ENCODE measurements at places on chromosomes 12 and 14.

GRCh38 chr14:24576182-24576581 lies at the start of gene CTSG:
Gene CTSG (minus strand): TSS chr14:24576250. CDS start chr14:24576223, 27 bp downstream.
- DNase-seq = no peak

DNA sequence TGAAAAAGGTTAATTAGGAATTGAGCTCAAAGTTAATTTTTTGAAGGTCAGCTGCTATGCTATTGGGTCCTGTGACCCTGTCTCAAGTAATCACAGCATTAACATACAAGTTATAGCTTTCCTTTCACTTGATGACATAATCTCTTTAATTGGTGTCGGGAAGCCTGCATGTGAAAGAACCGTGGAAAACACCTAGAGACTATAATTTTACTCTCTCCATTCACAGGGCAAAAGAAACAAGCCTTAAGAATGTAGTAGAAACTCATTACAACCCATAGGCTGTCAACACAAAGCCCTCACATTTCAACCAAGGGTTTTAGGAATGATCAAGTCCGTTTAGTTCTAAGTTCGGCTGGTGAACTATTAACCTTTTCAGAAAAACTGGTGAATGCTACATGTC lies 104.4 kb downstream of the PPM1A start:
- DNase-seq = no peak

GRCh38 chr14:36467332-36467731 lies 52.7 kb downstream of the NKX2-1 start:
- DNase-seq = no peak

- no peak for DNase-seq
Observed at GRCh38 chr12:41972196-41972595, 172.5 kb downstream of the GXYLT1 start.

DNA sequence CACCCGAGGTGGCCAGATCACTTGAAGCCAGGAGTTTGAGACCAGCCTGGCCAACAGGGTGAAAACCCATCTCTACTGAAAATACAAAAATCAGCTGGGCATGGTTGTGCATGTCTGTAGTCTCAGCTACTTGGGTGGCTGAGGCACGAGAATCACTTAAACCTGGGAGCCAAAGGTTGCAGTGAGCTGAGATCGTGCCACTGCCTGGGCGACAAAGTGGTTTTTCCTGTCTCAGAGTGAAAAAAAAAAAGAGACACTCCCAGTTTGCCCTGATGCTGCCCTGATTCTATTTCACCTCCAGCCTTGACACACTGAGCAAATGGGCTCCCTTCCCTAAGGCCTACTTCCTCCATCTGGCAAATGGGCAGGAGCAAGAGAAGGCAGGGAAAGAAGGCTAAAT lies 28.5 kb upstream of the PLEK2 start:
- DNase-seq = no peak

GRCh38 chr12:110688446-110689280 lies at the start of gene HVCN1:
Gene HVCN1 (minus strand): TSS chr12:110689115. CDS start chr12:110683245, 5,870 bp downstream.
- DNase-seq = no peak

- DNase-seq = no peak
Observed at GRCh38 chr14:29458547-29458946, 469.1 kb downstream of the PRKD1 start.

- no peak for DNase-seq
Observed at GRCh38 chr12:100520048-100520769, 46.5 kb downstream of the NR1H4 start.

- peak; percentile 81 for DNase-seq
Observed at GRCh38 chr12:100908501-100908900, 113.9 kb downstream of the ANO4 start.

- no peak for DNase-seq
Observed at GRCh38 chr14:53880761-53881160, 75.9 kb downstream of the BMP4 start.

DNA sequence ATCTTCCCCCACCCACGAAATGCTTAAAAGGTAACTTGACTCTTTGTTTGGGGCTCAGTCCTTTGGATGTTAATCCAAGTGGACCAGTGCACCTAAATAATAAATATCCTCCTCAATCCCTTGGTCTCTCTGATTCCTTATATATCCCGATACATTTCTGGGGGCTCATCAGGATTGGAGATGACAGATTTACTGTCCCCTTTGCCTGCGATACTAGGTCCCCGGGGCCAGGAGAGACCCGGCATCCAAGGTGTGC lies 26.3 kb downstream of the KLRK1 start:
- DNase-seq = no peak

DNA sequence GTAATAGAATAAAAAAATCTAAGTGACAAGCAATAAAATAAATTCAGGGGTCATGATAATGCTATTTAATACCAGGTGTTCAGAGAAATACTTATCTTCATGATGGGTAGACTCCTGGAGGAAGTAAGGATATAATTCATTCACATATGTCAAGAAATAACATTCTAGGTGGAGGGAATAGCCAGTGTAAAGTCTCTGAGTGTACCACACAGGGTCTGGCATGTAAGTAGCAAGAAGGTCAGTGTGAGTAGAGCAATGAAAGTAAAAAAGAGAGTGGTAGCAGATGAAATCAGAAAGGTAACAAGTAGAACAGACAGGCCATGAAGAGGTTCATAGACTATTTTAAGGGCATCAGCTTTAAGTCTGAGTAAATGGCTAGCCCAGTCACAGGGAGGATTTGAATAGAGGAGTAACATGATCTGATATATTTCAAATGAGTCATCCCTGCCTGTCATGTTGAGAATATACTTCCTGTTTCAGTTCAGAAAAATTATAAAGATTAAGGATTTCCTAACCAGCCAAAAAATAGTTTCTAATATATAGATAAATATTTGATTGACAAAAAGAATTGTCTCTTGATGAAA lies 519.9 kb downstream of the C12orf50 start:
- DNase-seq = peak; percentile 53

- DNase-seq = no peak
Observed at GRCh38 chr12:120972870-120973543, 5.3 kb upstream of the HNF1A start.

DNA sequence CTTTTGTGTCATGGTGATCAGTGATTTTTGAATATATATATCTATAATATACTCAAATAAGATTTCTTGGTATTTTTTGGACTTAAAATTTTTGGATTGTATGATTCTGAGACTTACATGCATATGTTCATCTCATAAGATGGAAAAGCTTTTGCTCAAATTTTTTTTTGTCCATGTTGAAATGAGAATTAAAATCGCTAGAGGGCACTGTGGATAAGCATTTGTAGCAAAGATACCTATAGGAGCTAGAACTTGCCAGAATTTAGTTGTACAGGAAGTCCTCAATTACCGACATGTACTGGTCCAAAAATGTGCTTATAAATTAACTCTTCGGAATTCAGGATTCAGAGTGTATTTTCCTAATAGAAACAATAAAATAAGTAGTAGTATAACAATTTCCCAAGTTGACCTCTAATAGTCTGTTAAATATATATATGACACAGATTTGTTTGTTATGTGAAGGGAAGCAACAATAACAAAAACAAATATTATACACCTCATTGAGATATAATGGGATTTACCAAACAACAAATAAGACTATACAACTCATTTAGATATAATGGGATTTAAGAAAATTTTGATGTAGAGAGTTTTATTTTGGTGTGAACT lies 179.6 kb downstream of the TMEM117 start:
- DNase-seq = peak; percentile 36

GRCh38 chr12:15839041-15839440 lies 43.1 kb upstream of the STRAP start:
- DNase-seq = no peak

DNA sequence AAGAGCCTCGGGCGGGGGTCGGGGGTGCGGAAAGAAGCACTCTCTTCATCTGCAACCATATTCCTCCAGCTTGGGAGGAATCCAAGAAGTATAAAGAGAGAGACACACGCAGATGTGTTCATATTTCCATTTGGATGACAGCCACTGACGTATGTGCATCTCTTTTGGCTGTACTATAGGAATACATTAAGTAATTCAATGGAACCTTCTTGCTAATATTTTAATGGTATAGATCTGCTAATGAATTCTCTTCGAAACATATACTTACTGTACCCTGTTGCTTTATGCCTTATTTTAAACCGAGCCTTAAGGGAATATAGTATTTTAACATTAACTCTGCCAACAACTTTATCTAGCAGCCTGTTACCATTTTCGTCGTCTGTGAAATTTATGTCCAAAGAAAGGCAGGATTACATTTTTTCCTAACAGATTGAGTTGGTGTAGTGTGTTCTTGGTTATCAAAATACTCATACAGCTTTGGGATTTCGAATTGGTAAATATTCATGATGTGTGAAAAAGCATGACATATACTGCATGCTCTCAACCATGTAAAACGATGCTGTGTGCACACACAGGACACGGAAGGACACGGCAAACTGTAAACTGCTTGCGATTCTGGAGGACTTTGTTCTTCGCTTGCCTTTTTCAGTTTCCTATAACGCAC lies 84.5 kb downstream of the CCDC88C start:
- DNase-seq = no peak

- DNase-seq = no peak
Observed at GRCh38 chr12:29639893-29640495, 142.5 kb upstream of the OVCH1 start.

DNA sequence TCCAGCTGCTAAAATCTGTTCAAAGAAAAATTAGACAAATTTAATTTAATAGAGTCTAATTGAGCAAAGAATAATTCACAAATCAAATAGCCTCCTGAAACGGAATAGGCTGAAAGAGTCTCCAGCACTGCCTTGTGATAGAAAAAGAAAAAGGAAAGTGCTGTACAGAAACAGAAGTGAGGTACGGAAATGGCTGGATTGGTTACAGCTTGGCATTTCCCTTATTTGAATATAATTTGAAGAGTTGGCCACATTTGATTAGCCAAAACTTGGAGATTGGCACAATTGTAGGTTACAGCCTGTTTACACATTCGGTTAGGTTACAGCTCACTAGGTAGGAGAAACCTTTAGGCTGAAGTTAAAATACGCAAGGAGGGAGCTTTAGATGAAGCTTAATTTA lies 24.8 kb upstream of the PCED1B start:
- DNase-seq = no peak

- DNase-seq = no peak
Observed at GRCh38 chr12:71338933-71339332, 100.7 kb upstream of the LGR5 start.

DNA sequence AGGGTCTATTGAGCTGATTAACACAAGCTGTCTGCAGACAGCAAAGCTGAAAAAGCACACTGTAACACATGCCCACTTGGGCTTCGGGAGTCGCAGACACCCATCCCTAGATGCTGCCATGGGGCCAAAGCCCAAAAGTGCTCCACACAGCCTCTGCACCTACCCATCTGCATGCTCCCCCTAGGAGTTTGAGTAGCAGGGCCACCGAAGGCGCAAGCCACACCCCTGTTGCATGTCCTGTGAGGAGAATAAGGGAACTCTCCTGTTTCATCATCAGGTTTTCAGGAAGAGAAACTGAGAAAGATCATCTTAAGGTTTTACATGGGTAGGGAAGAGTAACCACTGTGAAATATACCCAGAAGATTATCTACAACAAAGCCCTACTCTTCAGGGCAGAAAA lies 5.6 kb upstream of the ST8SIA1 start:
- DNase-seq = no peak

DNA sequence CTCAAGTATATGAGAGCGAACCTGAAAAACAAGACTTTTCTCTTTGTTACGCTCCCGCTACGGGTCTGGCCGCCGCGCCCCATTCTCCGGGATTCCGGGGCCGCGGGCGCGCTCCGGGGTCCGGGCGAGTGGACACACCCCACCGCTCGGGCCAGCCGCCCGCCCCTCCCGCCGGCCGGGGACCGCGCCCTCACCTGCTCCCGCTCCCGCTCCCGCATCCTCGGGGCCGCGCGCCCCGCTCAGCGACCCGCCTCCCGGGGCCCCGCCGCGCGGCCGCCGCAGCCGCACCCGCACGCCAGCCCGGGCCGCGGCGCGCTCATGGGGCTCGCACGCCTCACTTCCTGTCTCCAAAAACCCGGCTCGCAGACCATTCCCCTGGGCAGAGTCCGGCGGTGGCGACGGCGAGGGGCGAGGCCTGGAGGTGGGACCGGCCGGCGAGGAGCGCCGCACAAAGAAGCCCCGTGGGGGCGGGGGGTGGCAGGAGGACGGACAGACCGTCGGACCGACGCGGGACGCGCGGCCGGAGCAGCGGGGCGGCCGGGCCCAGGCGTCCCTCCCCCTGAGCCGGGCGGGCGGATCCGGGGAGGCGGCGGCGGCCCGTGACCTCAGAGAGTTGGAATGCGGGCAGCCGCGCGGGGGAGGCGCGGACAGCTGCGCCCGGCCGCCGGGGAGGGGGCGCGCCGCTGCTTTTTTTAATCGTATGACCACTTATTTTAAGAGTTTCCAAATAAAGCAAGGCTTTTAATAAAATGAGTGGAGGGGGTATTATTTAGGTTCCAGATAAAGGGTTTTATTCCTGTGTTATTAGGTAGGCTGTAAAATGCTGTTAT lies at the start of gene PTPN21:
Gene PTPN21, minus strand, starts transcription at position 551 of the 830 bp plus-strand sequence. CDS start 4,590 bp downstream, outside the sequence.
- DNase-seq = peak; percentile 40

GRCh38 chr14:63480599-63480998 lies 62.6 kb downstream of the PPP2R5E start:
- no peak for DNase-seq

DNA sequence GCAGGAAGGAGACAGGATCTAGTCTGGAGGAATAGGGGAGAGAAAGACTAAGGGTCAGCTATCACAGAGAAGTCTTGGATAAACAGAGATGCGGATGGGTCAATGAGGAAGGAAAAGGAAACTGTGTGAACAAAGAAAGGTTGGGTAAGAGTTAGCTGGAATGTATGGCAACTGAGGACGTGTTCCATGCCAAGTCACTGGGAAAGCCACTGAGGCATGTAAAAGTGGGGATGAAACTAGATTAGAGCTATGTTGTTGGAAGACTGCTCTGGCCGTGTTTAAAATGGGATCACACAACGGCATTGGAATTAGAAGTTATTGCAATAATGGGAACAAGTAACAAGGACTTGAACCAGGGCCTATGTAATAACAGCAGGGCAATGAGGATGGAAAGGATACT lies 3.9 kb upstream of the NR2C1 start:
- DNase-seq = no peak

DNA sequence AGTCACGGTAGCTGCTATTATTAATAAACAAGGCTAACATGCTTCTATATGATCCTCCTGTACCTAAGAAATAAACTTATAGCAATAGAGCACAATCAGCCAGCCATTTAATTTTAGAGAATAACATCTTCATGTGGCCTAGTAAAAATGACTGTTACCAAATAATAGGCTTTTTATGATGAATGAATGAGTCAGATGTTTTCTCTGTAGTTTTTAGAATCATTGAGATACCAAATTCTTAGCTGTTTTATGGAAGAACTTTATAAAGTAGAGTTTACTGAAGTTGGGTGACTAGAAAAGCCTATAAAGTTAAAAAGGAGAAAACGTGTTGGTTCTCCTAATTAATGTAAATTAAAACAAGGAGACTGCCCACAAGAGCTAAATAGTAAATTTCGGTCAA lies 40.7 kb downstream of the WNK1 start:
- DNase-seq = no peak

- no peak for DNase-seq
Observed at GRCh38 chr12:20450591-20451180, 82.3 kb downstream of the PDE3A start.

DNA sequence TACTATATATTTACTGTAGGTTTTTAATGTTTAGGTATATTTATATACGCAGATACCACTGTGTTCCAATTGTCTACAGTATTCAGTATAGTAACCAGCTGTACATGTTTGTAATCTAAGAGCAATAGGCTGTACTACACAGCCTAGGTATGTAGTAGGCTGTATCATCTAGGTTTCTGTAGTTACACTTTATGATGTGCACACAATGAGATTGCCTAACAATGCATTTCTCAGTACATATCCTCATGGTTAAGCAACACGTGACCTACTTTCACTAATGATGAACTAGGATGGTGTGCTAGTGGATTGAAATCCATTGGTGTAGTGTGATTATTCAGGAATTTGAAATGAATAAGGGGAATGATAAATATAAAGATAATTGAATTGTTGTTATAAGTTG lies 77.7 kb downstream of the ETNK1 start:
- DNase-seq = no peak

GRCh38 chr12:104551-105081 lies 38.0 kb downstream of the IQSEC3 start:
- no peak for DNase-seq
